Activated T-helper 1 cell treated with anti-CD3 and anti-CD28 coated beads, Interleukin-2, amount 50 U/mL, for 16 hours (primary cell): ENCODE measurements at places on chromosomes 2 and 18.

GRCh38 chr2:70412294-70413070, 110.6 kb upstream of the FAM136A start:
- DNase-seq: no peak

DNA sequence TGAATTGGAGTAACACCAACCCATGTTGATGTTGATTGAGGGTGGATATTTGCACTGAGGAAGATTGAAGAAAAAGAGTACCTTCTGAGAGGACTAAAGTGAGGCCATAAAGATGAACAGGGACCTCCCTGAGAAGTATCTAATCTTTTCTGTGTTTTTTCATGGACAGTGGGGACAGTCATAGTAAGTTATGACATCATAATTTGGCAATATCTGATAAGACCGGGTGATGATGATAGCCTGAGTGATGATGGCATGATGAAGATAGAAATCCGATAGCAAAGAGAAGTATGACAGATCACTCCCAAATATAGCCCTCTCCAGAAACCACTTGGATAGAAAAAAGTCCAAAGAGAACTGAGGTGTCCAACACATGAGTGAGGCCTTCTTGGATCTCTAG, 2.2 kb upstream of the ATP5MC3 start:
- no peak for DNase-seq

- DNase-seq: no peak
Observed at GRCh38 chr2:51028829-51029228, 3.1 kb downstream of the NRXN1 start.

GRCh38 chr2:98776136-98776535, 45.2 kb upstream of the MGAT4A start:
- DNase-seq: no peak

DNA sequence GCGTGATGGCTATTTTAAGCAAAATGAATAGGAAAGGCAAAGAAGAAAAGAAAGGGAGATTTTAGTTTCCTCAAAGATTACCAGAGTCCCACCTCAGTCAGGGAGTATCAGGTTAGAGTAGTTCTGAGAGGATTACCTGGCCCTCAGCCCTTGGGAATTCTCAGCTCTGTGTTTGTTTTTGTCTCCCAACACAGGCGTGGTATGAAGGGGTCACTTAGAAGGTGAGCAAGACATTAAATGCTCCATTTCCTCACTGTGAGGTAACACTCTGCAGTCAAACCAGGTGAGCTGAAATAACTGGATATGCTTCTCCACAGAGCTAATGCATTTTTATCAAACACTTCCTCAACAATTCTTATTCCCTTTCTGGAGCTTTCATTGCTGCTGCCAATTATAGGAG, 232.2 kb downstream of the IKZF2 start:
- no peak for DNase-seq
